B cell (primary cell): ENCODE measurements at places on chromosomes 4 and X. TPM values are rescaled to one million over a fixed set of nuclear protein-coding genes. Genes with fewer than 3 reads are reported as not detected.

GRCh38 chr4:184395451-184395917 is 78.9 kb downstream of the IRF2 start:
- H3K27ac ChIP-seq = peak overlapping the region; percentile 79
- peak; percentile 54 for DNase-seq
- no peaks in the 10 kb centered on the region for H3K27me3 ChIP-seq

DNA sequence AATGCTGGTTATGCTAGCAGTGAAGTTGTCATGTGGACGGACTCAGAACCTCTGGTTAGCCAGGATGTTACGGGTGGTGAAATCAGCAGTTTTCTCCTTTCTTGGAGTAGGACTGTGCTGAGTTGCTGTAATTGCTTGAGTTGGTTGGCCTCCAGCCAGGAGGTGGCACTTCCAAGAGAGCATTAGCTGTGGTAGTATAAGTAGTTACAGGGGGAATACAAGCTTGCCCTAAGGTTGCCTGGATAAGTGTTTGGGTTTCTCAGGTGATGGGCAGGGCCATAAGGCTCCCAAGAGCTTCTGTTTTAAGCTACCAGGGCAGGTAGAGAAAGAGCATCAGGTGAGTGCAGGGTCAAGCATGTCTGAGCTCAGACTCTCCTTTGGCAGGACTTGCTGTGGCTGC is 103.0 kb downstream of the ZNF518B start:
- H3K4me3 ChIP-seq = no peak overlapping the region
- no peak overlapping the region for H3K27ac ChIP-seq
- H3K36me3 ChIP-seq = no peaks in the 10 kb centered on the region
- H3K27me3 ChIP-seq = no peaks in the 10 kb centered on the region
- DNase-seq = no peak

DNA sequence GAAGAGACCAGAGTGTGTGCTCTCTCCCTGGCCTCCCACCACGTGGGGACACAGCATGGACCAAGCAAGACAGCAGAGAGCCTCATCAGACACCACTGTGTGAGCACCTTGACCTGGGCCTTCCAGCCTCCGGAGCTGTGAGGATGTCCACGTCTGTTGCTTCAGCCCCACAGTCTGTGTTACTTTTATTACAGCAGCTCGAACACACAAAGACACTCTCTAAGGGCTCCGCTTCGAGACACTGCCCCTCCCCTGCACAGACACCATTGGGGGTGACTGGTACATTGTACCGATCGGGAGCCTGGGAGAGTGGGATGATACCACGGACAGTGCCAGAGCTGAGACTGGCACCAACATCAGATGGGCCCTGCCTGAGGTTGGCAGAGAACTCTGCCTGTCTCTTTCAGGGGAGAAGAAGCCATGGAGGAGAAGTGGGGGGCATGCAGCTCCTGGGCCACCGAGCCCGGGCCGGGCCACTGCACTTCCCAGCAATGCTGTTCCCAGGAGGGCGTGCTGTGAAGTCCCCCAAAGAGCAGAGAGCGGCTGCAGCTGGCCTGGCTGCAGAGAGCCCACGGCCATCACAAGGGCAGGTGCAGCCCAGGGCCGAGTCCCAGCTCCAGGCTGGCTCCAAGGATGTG is 48.1 kb upstream of the HMX1 start:
- no peak for DNase-seq
- no peak overlapping the region for H3K27ac ChIP-seq
- no peak overlapping the region for H3K4me3 ChIP-seq
- H3K36me3 ChIP-seq = no peaks in the 10 kb centered on the region
- H3K27me3 ChIP-seq = no peaks in the 10 kb centered on the region

The XG gene
- 0.56 TPM in 1 of 2 replicates, not detected in the other for total RNA-seq

DNA sequence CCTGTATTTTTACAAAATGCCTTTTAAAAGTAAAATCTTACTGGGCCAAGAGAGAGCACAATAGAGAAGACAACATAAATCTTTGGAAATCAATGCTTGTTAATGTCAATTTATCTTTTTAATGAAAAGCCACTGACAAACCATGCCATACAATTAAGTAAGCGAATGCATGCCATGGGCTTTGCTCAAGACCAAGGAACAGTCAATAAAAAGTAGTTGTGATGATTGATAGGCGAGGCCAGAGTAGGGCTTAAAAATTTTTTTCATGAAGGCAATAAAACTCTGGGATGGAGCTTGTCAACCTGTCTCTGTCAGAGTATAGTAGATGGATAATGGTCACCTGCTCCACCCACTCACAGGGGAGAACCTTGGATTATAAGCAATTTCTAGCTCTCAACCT is 17.5 kb upstream of the GPM6B start:
- no peak overlapping the region for H3K27ac ChIP-seq
- H3K4me1 ChIP-seq = no peaks in the 10 kb centered on the region
- H3K27me3 ChIP-seq = no peaks in the 10 kb centered on the region
- H3K4me3 ChIP-seq = no peak overlapping the region
- DNase-seq = no peak
- H3K36me3 ChIP-seq = no peaks in the 10 kb centered on the region

- no peak overlapping the region for H3K4me3 ChIP-seq
- no peak overlapping the region for H3K27ac ChIP-seq
- no peak for DNase-seq
- no peaks in the 10 kb centered on the region for H3K36me3 ChIP-seq
Measured at GRCh38 chr4:132593717-132594400, 555.2 kb upstream of the PCDH10 start.

The PIN4 gene
- 13.4 and 16.0 TPM in 2 replicates for total RNA-seq

DNA sequence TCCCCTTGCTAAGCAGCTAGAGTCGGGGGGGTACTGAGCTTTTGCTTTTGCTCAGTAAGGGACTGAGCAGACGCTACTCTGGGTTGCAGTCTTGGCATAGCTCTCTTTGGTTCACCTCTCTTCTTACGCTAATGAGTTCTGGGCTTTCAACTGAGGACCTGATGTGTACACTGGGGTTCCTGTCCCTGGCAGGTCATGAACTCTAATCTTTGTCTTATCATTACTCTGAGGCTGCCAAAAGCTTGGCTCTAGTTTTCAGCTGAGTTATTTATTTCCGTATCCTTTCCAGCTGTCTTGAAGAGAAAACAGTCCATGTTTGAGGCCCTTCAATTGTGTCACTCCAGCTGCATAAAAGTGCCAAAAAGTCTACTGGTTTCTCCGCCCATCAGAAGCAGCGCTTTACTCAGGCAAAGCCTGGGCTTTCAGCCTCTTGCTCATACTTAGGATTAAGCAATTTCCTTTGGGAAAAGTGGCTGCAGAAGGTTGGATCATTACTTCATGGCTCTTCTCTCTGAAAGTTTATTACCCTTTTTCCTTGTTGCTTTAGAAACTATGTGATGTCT is 121.0 kb upstream of the STOX2 start:
- DNase-seq = no peak
- H3K36me3 ChIP-seq = no peaks in the 10 kb centered on the region
- no peaks in the 10 kb centered on the region for H3K4me1 ChIP-seq
- no peak overlapping the region for H3K4me3 ChIP-seq
